CD4-positive, alpha-beta T cell treated with Interleukin-6 for 4 hours (primary cell): ENCODE measurements at places on chromosomes 3 and 15.

DNA sequence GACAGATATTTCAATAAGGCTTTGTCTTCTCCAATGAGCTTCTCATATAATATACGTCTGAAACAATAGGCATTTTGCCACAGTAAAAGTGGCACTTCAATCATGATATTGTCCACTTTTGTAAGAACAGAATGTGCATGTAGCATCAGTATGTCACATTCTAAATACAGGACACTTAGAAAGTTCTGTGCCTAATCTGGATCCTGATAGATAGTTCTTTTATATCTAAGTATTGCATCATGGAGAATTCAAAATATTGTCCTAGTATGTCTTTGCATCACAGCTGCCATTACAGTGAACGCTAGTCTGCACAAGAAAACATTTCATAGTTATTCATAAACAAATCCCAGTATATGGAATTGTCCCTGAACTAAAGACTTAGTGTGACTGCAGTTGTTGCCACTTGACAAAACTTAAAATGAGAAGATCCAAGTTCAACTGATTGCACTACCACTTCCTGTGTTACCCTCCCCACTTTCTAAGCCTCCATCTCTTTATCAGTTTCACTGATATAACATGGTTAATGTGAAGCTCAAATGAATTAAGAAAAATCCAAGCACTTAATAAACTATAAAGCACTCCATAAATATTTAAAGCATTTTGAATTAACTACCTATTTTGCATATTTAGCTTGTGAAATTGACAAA is 19.6 kb downstream of the LRRFIP2 start:
- DNase-seq: no peak

GRCh38 chr15:99614749-99615288 is 49.0 kb downstream of the MEF2A start:
- DNase-seq: no peak

DNA sequence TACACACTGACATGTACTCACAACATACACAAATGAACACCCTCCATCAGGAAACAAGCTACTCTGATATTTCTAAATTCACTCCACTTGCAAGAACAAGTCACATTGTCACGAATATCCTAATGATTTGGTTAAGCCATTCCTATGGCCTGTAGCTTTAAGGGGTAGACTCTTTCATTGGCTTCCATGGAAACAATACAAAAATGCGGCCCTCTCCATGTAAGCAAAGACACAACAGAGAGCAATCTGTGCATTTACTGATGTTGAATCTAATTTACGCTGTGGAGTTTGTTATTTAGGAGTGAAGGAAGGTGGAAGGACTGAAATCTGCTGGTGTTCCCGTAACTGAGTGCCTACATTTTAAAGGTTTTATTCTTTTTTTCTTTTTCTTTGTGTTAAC is 114.5 kb downstream of the FMN1 start:
- no peak for DNase-seq

- no peak for DNase-seq
Observed at GRCh38 chr15:83914906-83915305, 261.0 kb downstream of the ADAMTSL3 start.

- peak; percentile 8 for DNase-seq
Observed at GRCh38 chr15:90478846-90479481, 50.8 kb upstream of the CRTC3 start.

DNA sequence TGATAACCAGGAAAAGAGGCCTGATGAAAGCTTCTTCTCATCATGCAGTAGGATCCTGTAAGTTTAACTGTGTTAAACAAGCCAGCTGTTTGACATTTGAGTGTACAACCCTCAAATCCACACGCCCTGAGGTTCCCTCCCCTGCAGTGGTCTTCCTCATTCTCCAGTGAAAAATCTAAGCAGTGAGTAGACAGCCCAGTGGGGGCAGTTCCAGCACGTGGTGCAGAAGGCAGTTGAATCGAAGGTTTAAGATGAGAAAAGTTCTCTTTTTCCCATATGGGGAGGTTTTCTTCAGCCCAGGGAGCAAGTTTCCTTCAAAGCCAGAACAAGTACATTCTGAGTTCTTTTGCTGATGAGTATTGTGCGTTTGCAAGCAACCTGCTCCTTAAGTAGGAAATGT is 174.5 kb downstream of the NR2F2 start:
- no peak for DNase-seq

- no peak for DNase-seq
Observed at GRCh38 chr3:87793337-87793877, 265.4 kb downstream of the CGGBP1 start.

DNA sequence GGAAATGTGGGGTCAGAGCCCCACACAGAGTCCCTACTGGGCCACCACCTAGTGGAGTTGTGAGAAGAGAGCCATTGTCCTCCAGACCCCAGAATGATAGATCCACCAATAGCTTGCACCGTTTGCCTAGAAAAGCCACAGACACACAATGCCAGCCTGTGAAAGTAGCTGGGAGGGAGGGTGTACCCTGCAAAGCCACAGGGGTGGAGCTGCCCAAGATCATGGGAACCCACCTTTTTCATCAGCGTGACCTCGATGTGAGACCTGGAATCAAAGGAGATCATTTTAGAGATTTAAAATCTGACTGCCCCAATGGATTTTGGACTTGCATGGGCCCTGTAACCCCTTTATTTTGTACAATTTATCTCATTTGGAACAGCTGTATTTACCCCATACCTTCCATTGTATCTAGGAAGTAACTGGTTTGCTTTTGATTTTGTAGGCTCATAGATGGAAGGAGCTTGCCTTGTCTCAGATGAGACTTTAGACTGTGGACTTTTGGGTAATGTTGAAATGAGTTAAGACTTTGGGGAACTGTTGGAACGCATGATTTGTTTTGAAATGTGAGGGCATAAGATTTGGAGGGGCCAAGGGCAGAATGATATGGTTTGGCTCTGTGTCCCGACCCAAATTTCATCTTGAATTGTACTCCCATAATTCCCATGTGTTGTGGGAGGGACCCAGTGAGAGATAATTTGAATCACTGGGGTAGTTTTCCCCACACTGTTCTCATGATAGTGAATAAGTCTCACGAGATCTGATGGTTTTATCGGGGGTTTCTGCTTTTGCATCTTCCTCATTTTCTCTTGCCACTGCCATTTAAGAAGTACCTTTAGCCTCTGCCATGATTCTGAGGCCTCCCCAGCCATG is 49.0 kb downstream of the CD200 start:
- DNase-seq: no peak

DNA sequence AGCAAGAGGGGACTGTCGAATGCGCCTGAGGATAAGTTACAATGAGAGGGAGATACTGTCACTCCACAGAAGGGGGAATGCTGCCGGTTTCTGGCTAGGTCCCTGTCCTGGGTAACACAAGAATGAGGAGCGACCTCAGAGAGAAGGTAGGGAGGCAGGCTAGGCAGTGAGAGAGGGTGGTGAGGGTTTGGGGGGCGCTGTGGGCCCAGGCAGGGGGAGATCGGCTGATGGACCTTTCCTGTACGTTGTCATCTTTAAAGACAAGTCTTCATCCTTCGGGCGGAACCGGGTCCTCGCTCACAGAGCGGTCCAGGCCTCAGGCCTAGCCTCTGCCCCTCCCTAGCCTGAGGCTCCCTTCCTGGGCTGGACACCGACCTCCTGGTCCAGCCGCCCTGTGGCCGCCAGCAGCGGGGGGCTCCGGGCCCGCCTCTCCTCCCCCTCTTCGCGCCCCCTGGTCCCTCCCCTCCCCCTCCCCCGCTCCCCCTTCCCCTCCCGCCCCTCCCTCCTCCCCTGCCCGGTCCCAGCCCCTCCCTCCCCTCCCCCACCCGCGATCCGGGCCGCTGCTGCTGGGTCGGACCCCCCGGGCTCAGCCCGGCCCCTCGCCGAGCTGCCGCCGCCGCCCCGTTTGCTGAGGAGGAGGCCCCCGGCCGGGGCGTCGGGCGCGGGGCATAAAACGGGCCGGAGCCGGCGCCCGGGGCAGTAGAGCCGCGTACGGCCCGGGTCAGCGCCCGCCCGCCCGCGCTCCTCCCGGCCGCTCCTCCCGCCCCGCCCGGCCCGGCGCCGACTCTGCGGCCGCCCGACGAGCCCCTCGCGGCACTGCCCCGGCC is at the start of gene CHRD:
Gene CHRD (plus strand): TSS at position 697 of the 827 bp plus-strand sequence. CDS start 265 bp downstream, outside the sequence.
- DNase-seq: no peak

DNA sequence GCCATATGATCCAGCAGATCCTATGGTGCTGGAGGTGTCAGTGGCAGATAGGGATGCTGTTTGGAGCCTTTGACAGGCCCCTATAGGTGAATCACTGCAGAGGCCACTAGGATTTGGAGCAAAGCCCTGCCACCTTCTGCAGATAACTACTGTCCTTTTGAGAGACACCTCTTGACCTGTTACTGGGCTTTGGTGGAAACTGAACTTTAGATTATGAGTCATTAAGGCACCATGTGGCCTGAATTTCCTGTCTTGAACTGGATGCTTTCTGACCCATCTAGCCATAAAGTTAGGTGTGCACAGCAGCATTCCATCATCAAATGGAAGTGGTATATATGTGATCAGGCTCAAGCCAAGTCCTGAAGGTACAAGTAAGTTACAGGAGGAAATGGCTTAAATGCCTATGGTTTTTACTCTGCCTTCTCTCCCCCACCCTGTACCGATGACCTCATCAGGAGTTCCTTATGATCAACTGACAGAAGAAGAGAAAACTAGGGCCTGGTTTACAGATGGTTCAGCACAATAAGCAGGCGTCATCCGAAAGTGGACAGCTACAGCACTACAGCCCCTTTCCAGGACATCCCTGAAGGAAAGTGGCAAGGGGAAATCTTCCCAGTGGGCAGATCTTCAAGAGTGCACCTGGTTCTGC is 565.6 kb upstream of the AGTR1 start:
- DNase-seq: no peak

- no peak for DNase-seq
Observed at GRCh38 chr15:59722476-59722875, 33.4 kb upstream of the BNIP2 start.

GRCh38 chr15:68909601-68910100 is 20.7 kb upstream of the SPESP1 start:
- DNase-seq: no peak
